Activated naive CD4-positive, alpha-beta T cell (primary cell): ENCODE measurements at places on chromosomes 3 and 15.

DNA sequence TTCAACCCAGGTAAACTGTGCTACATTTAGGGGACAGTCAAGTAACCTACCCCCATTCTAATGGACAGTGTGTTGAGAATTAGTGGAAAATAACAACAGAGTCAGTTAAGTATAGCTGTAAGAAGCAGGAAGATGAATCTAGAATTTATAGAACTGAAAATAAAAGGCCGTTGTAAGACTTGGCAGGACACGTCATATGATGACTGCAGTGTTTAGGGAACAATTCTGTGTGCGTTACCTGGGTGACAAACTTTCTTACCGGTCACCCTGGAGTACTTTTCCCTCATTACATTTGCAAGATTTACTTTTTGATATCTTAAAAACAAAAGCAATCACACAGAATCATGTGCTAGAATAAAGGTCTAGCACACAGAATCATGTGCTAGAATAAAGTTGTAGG is 536.3 kb upstream of the ZNF717 start:
- no peak for DNase-seq

DNA sequence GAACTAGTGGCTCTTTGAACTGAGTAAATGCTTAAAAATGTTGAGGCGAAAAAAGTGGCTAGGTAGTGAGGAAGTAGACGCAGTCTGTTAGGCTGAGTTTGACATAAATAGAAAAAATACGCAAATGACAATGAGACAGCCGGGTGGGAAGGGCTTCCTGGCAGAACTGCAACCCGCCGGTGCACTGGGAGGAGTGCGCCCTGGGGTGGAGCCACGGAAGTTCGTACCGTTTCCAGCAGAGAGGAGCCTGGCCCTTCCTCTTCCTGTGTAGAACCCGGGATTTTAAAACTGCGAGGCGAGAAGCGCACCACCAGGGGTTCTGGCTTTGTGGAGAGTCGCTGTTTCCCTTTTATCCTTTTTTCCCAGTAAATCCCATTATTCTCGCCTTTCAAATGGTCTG is 602.6 kb downstream of the PYDC2 start:
- no peak for DNase-seq

- no peak for DNase-seq
These were observed 25.3 kb upstream of the SLC28A1 start for GRCh38 chr15:84859144-84859543.

GRCh38 chr15:63172851-63173451 is 15.7 kb upstream of the RPS27L start:
- DNase-seq = no peak

GRCh38 chr3:12560505-12561190 is 3.8 kb downstream of the MKRN2 start:
- no peak for DNase-seq

DNA sequence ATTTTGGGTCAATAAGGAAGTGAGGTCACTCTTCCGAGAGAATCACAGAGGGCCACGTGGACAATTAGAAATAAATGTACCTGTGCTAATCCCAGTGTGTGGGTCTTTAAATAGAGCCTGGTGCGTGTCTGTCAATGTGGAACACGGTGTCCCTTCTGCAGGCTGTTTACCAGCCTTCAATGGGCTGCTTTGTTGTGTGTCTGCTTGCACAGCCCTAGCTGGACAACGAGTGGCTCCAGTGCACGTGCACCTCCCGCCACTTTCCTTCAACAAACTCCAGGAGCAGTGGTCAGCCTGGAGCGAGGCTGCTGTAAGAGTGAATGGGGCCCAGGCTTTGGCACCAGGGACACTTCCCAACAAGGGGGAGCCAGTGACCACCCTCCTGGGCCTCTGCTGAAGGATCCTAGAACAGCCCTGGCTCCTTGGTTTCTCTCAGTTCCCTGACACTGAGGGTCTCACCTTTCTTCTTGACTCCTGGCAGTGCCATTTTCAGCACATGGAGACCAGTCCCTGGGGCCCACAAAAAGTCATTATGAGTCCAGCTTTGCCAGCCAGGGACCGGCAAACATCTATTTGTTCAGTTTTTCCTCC is 76.1 kb downstream of the ISG20 start:
- no peak for DNase-seq

- no peak for DNase-seq
These were observed 21.9 kb upstream of the SQOR start for GRCh38 chr15:45612790-45613415.

DNA sequence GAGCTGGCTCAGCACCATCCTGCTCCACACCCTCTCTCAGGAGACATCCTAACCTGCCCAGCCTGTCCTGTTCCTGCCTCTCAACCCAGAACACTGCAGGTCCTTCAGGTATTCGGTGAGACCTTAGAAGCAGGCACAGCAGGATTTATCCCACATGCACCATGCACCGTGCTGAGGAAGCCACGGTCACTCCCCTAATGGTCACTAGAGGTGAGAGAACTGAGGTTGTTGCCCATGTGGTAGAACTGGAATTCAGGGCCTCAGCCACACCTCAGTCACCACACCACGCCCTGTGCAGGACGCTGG is 36.9 kb downstream of the APBA2 start:
- DNase-seq = no peak

- DNase-seq = no peak
These were observed 5.1 kb upstream of the SRP14 start for GRCh38 chr15:40043927-40044716.

DNA sequence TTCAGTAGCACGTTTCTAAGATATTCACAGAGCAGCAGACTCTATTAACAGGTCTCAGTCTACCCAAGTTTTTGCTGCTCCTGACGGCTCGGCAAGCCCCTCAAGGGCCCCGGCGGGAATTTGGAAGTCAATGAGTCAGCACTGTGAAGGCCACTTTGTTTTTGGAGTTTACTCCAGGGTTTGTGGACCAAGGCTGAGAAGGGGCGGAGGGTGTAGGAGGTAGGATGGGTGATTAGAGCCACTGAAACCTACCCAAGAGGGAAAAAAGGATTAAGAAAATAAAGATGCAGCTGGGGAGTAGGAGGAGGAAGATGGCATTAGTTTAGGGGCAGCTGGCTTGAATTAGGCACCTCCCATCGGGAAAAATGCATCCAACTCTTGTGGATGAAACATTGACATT is 87.6 kb downstream of the BDH1 start:
- DNase-seq = no peak

GRCh38 chr3:119322021-119322834 is 28.0 kb downstream of the ARHGAP31 start:
- no peak for DNase-seq

DNA sequence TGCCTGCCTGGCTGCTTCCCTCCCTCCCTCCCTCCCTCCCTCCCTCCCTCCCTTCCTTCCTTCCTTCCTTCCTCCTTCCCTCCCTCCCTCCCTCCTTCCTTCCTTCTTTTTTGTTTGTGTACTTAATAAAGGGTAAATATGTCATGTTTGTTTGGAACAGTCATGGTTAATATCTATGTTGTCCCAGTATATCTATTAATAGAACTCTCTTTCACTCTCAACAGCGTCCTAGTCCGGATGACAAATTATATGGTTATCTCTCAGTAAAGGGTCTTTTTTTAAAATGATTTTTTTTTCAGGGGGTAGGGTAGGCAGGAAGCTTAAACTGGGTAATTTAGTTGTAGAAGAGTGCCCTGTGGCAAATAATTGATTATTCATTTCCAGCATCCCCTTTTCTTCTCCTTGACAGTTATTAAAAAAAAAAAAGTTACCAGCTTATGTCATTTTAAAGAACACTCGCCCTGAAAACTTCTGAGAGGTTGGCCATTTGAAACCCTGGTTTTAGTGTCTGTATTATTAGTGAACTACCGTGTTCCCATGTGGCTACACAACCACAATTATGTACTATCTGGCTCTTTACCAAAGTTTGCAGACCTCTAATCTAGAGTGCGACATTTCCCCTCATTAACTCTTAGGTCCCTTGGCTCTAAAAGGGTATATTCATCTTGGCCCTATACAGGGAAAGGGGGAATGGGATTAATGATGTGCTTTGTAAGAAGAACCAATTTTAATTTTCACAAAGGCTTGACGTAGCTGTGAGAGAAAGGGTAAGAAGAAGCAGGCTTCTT is 13.7 kb downstream of the TAGLN3 start:
- no peak for DNase-seq

DNA sequence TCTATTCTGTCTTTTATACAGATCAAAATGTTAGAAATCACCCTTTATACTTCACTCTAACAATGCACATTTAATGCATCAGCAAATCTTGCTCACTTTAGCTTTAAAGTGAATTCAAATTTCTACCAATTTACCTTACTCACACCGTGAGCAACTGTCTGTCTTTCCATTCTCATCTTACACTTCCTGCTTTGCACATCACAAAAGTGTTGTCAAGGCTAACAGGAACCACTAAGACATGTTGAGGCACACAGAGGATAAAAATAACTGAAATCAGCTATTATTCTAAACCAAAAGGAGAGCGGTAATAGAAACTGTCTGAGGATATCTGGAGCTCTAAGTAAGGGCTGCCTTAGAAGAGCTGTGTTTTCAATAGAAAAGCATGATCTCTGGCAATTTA is 519.9 kb downstream of the ZBBX start:
- DNase-seq = no peak

GRCh38 chr3:128179484-128179819 is 26.2 kb downstream of the EEFSEC start:
- DNase-seq = no peak

GRCh38 chr15:51356983-51357382 is 15.5 kb downstream of the GLDN start:
- no peak for DNase-seq

DNA sequence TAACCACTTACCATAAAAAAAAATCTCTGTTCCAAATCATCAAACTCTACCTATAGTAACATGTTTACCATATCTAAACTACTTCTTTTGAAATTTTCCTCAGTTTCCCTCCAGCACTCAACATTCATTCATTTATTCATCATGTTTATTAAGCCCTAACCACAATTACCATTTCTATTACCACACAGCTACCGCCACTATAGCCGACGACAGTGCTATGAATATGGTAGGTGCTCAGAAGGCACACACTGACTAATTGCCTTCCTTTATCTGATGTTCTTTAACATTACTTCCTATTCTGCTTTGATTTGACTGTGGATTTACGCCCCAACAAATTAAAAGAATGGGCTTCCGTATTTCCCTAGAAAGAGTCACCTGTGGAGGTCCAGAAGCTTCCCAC is 43.9 kb downstream of the GUCA1C start:
- no peak for DNase-seq

- DNase-seq = no peak
These were observed 46.1 kb upstream of the GATM start for GRCh38 chr15:45424429-45424828.

- DNase-seq = no peak
These were observed at the start of gene RBPMS2 for GRCh38 chr15:64775551-64776401. TSS of gene RBPMS2 (minus strand) at chr15:64775589. CDS start at chr15:64775319, 270 bp downstream.

GRCh38 chr15:77421370-77421700 is 647 bp downstream of the HMG20A start:
- DNase-seq = no peak

DNA sequence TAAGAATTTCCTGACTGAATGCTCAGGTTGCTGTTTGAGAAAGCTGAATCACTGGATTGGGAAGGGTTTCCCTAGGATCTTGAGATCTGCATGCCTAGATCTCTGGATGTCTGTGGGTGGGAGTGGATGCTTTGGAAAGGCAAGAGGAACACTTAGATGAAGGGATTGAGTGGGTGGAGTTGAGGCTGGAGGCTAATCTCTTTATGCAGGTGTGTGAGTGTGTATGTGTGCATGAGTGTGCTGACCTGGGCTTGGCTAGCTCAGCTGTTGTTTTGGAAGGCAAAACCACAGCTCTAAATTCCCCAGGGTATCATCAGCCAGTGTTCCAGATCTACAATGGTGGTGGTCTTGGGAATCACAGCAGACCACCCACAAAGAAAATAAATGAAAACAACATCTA is 60.5 kb downstream of the CLDN1 start:
- no peak for DNase-seq

DNA sequence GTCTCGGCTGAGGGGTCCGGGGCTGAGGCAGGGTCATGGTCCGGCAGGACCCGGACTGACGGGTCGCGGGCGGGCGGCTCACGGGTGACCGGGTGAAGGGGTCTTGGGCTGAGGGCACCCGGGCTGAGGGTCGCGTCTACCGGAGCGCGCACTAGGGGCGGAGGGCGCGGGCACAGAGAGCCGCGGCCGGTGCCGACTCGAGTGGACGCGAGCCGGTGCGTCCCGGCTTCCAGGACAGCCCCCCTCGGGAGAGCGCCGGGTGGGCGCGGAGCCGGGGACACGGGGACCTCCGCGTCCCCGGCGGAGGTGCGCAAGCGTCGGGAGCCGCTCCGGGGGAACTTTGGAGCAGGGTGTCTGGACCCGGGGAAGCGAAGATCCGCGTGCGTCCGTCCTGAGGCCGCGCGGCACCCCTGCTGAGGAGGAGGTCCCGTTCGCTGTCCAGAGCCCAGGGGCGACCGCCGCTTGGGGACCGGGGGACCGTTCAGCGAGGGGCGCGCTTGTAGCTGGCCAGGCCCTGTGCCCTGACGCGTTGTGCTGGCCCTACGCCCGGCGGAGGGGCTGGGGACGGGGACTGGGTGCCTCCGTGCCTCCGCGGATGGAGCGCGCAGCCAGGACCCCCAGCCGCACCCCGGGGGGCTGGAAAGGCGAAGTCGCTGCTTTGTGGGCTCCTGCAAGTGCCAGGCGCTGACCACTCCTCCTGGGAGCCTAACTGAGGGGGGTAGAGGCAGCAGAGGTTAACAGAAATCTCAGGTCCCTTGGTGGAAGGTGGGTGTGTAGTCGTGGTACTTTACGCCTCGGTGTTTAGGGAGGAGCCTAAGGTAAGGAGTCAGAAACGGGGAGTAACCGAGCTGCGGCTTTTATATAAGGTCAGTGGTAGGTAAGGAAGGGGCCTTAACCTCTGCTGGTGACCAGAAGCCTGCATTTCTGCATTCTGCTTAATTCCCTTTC is at the start of gene PPARG:
TSS of gene PPARG (plus strand) at position 889 of the 948 bp plus-strand sequence. CDS start 90,642 bp downstream, outside the sequence.
- DNase-seq = no peak
